H1 (cell line): ENCODE measurements at places on chromosomes 2 and 18.
A peak's percentile ranks its signal among the peaks of the same experiment; 100 is the strongest.

DNA sequence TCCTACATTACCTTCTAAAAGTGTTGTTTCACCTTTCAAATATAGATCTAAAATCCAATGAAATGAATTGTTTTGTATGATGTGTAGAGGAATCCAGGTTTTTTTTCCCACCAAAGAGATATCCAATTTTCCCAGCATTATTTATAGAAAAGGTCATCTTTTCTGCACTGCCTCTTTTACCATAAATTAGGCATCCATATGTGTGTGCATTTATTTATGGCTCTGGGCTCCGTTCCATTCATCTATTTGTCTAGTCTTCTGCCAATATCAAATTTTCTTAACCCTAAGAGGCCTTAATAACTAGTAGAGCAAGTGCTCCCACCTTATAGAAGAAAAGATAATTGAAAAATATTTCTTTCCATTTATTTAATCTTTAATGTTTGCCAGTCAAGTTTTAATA is 88.3 kb downstream of the ATAD2B start:
- H3K4me3 ChIP-seq, result no peak overlapping the region
- H3K27ac ChIP-seq, result no peak overlapping the region
- no peaks in the 10 kb centered on the region for H3K36me3 ChIP-seq
- no peaks in the 10 kb centered on the region for H3K27me3 ChIP-seq
- DNase-seq, result no peak
- no peaks in the 10 kb centered on the region for H3K4me1 ChIP-seq

DNA sequence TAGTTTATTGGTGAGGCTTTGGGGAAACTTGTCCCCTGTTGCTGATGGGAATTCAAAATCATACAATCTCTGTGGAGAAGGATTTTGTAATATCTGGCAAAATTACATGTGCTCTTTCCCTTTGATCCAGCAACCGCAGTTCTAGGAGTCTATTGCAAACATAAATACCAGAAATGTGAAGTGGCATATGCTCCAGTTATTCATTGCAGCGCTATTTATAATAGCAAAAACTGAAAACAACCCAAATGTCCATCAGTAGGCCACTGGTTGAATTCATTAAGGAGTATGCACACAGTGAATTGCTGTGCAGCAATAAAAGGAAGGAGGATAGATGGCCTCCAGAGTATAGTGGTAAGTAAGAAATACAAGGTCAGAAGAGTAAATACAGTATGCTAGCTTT is 76.5 kb downstream of the HNRNPLL start:
- peaks cover 8% of the 10 kb centered on the region for H3K4me1 ChIP-seq
- DNase-seq, result no peak
- H3K27me3 ChIP-seq, result no peaks in the 10 kb centered on the region

DNA sequence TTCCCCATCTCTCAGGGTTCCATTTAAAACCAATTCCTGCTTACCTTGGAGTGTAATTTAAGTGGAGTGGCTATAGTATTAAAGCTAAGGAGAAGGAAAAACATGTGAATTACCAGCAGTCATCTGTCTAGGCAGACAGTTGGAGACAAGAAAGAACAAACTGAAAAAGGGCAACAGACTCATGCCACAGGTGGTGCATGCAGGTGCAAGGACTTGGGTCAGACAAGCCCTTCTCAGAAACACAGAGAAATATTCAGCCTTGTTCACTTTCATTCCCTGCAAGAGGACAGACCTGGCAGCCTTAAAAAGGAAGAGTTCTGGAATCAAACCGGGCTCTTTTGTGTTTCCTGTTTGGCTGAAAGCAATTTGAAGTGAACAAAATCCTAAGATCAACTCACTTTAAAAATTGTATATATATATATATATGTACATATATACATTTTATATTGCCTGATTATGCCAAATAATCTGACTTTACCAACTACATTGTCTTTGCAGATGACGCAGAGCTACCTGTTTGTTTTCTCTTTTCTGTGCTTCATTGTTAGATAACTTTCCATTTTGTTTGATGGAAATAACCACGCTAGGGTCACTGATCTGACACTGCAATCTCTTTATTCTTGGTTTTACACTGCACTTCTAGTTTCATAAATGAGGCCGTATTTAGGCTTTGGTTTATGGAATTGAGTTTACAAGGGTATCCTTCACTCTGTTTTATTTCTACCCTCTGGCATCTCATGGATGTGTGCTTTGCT is 35.1 kb upstream of the VPS54 start:
- no peak overlapping the region for H3K27ac ChIP-seq
- H3K4me1 ChIP-seq, result peaks cover 4% of the 10 kb centered on the region; the same call in 1 of the 2 replicates
- no peak overlapping the region for H3K4me3 ChIP-seq

- H3K36me3 ChIP-seq, result no peaks in the 10 kb centered on the region
- no peak overlapping the region for H3K4me3 ChIP-seq
- no peaks in the 10 kb centered on the region; the same call in 1 of the 2 replicates for H3K27me3 ChIP-seq
- no peak overlapping the region for H3K27ac ChIP-seq
- no peaks in the 10 kb centered on the region; the same call in 1 of the 2 replicates for H3K4me1 ChIP-seq
- DNase-seq, result no peak
These were observed 22.7 kb downstream of the RPRM start for GRCh38 chr2:153455861-153456260.

- no peaks in the 10 kb centered on the region for H3K27me3 ChIP-seq
- H3K4me3 ChIP-seq, result no peak overlapping the region
- peaks cover 37% of the 10 kb centered on the region for H3K4me1 ChIP-seq
- H3K36me3 ChIP-seq, result no peaks in the 10 kb centered on the region
These were observed 36.1 kb downstream of the GLI2 start for GRCh38 chr2:120771781-120772208.

DNA sequence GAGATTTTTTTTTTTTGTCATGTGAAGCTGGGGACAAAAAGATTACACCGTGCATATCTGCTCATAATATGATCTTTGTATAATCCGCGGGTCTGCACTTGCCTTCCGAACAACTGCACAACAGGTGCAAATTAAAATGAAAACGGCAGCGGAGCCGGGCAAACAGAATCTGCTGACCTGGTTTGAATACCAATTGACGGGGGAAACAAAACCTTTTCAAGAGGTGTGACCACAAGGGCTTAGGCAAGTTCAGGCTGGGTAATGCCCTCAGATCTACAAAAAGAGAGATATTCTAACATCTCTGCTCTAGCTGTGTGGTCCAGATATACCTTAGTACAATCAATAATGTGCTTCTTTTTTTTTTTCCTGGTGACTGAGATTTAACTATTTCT is 88.5 kb downstream of the ZEB2 start:
- no peaks in the 10 kb centered on the region for H3K36me3 ChIP-seq
- no peak for DNase-seq
- H3K4me3 ChIP-seq, result no peak overlapping the region
- no peaks in the 10 kb centered on the region; the same call in 1 of the 2 replicates for H3K4me1 ChIP-seq
- H3K27ac ChIP-seq, result no peak overlapping the region

DNA sequence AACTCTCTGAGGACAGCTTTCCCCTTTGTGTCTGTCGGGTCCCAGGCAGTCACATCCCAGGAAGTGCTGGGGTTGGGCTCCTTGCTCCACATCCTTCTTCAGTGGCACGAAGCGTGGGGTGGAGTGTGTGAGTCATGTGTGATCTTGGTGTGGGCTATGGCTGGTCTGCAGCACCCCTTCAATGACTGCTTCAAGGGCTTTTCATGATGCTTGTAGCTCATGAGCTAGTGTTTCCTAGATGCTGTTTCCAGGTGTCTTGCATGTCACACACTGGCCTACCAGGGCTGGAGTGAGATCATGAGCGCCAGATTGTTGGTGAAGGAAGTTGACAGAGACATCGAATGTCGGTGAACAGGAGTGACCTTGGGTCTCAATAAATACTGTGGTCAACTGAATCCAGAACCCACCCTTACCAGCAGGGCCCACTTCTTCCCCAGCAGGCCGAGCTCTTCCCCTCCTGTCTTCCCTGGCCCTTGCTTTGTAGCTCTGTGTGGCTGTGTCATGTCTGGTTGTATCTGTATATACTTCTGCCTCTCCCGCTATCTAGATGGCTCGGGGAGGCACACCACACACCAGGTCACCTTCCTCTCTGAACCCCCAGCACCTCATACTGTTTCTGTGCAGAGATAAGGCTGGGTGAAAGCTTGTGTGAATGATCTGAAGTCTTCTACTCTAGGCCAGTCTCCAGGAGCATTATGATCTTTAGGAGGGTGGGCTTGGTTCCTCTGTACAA is 3.8 kb downstream of the C2orf92 start:
- H3K27me3 ChIP-seq, result no peaks in the 10 kb centered on the region
- H3K27ac ChIP-seq, result no peak overlapping the region
- no peak overlapping the region for H3K4me3 ChIP-seq

DNA sequence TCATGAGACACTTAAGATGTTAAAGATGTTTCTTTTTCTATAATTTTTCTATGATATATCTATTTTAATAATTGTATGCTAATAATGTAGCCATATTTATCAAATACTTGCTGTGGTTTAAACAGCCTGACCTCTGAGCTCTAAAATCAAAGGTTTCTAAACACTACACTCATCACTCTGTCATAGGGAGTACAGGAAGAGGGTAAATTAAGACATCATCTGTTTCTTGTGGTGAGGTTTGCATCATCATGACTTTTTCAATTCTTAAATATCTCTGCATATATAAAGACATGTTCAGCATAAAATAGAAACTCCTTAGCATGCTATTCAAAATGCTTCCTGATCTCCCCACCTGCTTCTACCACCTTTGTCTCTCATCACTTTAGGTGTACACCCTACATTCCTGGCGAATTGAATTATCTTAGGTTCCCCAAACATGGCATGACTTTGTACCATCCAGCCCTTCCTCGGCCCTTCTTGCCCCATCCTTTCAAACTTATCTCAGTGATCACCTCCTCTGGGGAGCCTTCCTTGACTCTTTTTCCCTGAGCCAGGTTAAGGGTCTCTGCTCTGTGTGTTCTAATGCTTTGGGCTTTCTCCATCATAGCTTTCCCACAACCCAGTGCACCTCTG is 105.3 kb upstream of the TTN start:
- no peak overlapping the region for H3K27ac ChIP-seq
- H3K27me3 ChIP-seq, result no peaks in the 10 kb centered on the region

- H3K27ac ChIP-seq, result no peak overlapping the region
- DNase-seq, result no peak
- no peak overlapping the region for H3K4me3 ChIP-seq
- no peaks in the 10 kb centered on the region for H3K4me1 ChIP-seq
These were observed 112.3 kb downstream of the GALNT1 start for GRCh38 chr18:35693829-35694228.

DNA sequence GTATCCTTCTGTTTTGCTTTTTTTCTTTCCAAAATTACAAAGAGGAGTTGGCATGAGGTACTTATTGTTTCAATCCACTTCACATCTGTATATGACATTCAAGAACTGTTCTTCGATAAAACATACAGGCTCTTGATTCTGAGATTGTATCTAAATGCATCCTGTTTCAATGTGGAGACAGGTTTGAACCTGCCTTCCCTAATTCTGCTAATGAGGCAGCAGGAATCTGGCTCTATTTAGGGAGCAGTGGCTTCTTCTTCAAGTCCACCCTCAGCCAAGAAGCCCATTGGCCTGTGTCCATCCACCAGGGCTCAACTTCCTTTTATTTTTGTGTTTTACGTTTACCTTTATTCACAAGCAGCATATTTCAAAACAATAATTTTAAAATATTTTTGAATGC is 84.8 kb upstream of the PIK3C3 start:
- no peaks in the 10 kb centered on the region for H3K4me1 ChIP-seq
- no peak for DNase-seq
- no peaks in the 10 kb centered on the region for H3K36me3 ChIP-seq
- H3K27ac ChIP-seq, result no peak overlapping the region
- H3K4me3 ChIP-seq, result no peak overlapping the region

- H3K27me3 ChIP-seq, result no peaks in the 10 kb centered on the region
- DNase-seq, result no peak
- H3K36me3 ChIP-seq, result no peaks in the 10 kb centered on the region
- no peak overlapping the region for H3K27ac ChIP-seq
- H3K4me3 ChIP-seq, result no peak overlapping the region
- H3K4me1 ChIP-seq, result no peaks in the 10 kb centered on the region
These were observed 294.3 kb downstream of the HRH4 start for GRCh38 chr18:24754583-24755253.

GRCh38 chr2:64049633-64050220 is 30.5 kb upstream of the VPS54 start:
- H3K4me3 ChIP-seq, result no peak overlapping the region
- no peaks in the 10 kb centered on the region; the same call in 1 of the 2 replicates for H3K27me3 ChIP-seq
- H3K4me1 ChIP-seq, result peaks cover 6% of the 10 kb centered on the region

GRCh38 chr2:82314836-82315472 is 2010.4 kb upstream of the LRRTM1 start:
- no peaks in the 10 kb centered on the region for H3K36me3 ChIP-seq
- H3K4me1 ChIP-seq, result no peaks in the 10 kb centered on the region
- no peak overlapping the region for H3K4me3 ChIP-seq
- H3K27ac ChIP-seq, result no peak overlapping the region

- H3K27me3 ChIP-seq, result peaks cover 1% of the 10 kb centered on the region
- H3K4me3 ChIP-seq, result no peak overlapping the region
- H3K4me1 ChIP-seq, result no peaks in the 10 kb centered on the region
- no peaks in the 10 kb centered on the region for H3K36me3 ChIP-seq
- no peak overlapping the region for H3K27ac ChIP-seq
These were observed 4.8 kb upstream of the ARHGAP15 start for GRCh38 chr2:143124445-143124844.

GRCh38 chr2:90069290-90069894 is 1377.9 kb downstream of the RPIA start:
- no peaks in the 10 kb centered on the region for H3K36me3 ChIP-seq
- no peak overlapping the region for H3K27ac ChIP-seq
- no peaks in the 10 kb centered on the region for H3K27me3 ChIP-seq

- H3K27ac ChIP-seq, result peak overlapping the region; percentile 49; the same call in 1 of the 2 replicates
- H3K4me3 ChIP-seq, result peak overlapping the region; percentile 79
- no peaks in the 10 kb centered on the region for H3K4me1 ChIP-seq
- no peak for DNase-seq
- H3K36me3 ChIP-seq, result no peaks in the 10 kb centered on the region; the same call in 1 of the 2 replicates
- H3K27me3 ChIP-seq, result no peaks in the 10 kb centered on the region
These were observed 400 bp downstream of the CCDC88A start for GRCh38 chr2:55419233-55419678.

DNA sequence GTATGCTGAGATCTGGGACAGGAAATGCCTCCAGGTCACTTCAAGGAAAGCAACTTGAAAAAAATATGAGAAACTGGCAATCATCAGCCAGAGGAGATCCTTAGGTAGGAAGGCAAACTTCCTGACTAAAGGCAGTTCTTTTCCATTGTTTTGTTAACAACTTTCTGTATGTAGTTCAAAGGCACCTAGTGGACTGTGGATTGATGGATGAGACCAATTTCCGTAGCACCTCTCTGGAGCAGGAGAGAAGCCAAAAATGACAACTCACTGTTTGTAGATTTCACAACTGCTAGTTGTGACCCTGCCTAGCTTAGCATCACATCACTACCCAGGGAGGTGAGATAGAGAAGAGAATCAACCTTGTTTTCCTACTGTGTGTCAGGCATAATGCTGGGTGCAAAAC is 21.8 kb upstream of the NOSTRIN start:
- no peaks in the 10 kb centered on the region for H3K27me3 ChIP-seq
- no peak overlapping the region for H3K4me3 ChIP-seq
- peaks cover 2% of the 10 kb centered on the region; the same call in 1 of the 2 replicates for H3K4me1 ChIP-seq
- no peaks in the 10 kb centered on the region for H3K36me3 ChIP-seq
- no peak overlapping the region for H3K27ac ChIP-seq

DNA sequence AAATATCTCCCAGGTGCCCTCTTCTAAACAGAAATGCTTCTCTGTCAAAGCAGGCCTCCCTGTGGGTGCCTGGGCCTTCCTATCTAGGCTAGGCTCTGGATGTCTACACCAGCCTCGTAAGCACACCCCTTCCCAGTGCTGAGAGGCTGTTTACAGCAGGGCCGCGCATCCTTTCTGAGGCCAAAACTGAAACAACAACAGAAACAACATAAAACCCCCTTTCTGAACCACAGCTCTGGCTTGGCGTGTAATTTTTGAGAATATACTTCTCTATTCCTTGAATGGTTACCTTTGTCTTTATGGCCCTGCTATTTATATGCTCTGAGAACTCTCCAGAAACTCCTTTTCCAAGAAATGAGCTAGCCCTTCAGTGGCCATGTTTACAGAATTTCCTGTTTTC is 118.4 kb downstream of the BCL2L11 start:
- H3K4me1 ChIP-seq, result no peaks in the 10 kb centered on the region
- H3K4me3 ChIP-seq, result no peak overlapping the region
- H3K36me3 ChIP-seq, result no peaks in the 10 kb centered on the region
- DNase-seq, result no peak
